ENCODE measurements at places on chromosomes 6 and 20.
A peak's percentile ranks its signal among the peaks of the same experiment; 100 is the strongest.

DNA sequence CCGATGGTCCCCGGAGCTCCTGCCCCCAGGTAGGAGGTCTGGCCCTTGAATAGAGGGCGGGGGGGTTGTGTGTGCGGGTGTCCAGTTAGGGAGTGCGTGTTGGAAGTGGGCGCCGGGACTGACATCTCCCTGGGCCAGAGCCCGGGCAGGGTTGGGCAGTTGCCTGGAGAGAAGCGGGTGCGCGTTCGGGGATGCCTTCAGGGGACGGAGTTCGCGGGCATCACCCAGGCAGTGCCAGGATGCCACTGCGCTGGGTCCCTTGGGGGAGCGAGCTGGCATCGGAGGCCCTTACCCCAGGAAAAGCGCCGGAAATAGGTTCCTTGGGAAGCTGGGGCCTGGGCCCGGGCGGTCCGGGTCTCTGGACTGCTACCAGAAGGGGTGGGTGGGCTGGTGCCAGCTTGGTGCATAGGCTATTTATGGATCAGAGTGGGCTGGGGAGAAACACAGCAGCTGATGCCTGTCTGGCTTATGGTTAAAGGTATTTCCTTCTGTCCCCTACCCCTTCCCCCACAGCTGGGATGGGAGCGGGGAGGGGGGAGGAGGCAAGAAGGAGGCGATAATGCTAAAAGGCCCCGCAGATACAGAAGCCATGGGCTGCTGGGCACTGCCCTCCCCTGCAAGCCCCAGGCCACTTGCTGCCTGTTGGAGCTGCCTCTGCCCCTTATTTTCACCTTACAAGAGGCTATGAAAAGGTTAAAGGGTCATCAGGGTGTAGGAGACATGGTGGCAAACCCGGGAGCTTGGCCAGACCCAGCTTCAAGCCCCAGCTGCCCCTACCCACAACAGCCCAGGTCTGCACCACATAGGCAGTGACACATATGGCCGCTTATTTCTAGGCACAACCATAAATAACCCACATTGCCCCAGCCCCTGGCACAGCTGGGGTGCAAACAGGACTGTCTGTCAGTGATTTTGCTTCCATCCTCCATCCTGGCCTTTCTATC is 638 bp downstream of the PACSIN1 start:
- DNase-seq = no peak

GRCh38 chr20:33673410-33674293 is 576 bp downstream of the NECAB3 start:
- DNase-seq = peak; percentile 62

GRCh38 chr6:34457382-34457741 is 8.5 kb upstream of the PACSIN1 start:
- no peak for DNase-seq

DNA sequence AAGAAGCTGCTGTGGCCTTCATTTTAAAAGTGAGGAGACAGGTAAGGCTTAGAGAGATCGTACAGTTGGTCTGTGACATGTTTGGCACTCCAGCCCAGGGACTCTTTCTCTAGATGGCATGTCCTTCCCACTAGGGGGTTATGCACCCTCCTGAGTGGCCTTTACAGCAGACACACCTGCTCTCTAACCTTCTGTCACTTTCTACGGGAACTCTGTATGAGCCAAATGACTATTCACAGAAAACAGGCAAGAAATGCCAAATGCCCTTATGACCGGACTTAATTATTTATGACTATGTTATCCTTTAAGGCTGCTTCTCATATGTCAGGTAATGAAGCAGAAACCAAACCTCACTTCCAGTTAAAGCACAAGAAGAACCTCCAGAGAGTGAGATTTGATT is 91.2 kb downstream of the MAP3K5 start:
- DNase-seq = no peak

DNA sequence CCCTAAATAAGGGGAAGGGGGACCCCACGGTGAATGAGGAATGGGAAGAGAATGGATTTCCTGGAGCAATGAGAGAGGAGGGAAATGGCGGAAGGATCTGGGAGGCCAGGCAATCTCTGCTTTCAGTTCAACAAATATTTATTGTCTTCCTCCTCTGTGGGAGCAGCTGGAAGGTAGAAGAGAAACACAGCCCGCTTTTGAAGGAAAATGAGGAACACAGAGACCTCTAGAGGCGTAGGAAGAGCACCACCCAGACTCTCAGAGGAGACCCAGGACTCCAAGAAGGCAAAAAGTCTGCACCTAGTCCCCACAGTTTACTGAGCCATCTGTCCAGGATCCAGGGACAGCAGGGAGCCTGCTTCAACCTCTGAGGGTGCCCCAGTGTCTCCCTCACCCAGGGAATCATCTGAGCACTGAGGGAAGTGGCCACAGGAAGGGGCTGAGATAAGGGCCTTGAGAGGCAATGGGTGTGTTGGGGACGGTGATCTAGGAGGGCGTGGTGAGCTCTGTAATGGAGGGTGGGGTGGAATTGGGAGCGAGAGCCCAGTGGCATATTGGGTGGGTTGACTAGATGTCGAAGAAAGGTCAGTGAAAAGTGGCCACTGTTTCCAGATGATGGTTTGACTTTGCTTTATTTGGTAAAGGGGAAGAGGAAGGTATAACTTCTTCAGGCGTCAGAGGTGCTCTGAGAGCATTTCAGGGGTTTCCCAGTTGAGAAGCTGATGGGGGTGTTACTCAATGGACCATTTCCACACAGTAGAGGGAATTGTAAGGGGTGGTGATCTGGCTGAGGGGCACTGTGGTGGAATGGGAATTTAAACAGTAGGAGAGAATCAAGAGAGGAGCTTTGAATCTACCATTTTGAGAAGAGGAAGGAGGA is 610 bp downstream of the PSORS1C1 start:
- no peak for DNase-seq

- DNase-seq = no peak
Observed at GRCh38 chr6:144758602-144759001, 473.5 kb downstream of the UTRN start.

GRCh38 chr20:59923514-59923913 is 9.9 kb downstream of the SYCP2 start:
- no peak for DNase-seq

GRCh38 chr6:165635965-165636364 is 27.1 kb downstream of the PDE10A start:
- DNase-seq = no peak

DNA sequence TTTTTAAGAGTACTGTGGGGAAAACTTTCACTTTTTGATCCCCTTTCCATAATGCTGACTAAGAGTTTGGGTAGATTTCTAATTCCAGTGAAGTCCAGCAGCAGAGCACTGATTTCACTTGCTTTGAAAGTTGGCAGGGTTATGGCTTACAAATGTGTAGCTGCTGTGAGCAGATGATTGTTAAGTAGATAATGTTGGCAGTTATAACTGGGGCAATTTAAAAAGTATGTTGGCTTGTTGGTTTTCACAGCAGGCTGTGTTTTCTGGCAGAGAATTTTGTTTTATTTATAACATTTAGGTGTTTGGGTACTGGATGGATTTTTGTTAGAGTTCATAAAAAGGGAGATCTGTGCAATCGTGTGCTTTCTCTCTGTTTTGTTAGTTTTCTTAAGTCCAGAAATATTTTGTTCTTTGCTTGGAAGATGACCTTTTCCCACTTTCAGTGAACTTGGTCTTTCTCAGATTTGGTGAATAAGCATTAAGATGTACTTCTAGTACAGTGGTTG is 31.4 kb downstream of the AFDN start:
- no peak for DNase-seq

DNA sequence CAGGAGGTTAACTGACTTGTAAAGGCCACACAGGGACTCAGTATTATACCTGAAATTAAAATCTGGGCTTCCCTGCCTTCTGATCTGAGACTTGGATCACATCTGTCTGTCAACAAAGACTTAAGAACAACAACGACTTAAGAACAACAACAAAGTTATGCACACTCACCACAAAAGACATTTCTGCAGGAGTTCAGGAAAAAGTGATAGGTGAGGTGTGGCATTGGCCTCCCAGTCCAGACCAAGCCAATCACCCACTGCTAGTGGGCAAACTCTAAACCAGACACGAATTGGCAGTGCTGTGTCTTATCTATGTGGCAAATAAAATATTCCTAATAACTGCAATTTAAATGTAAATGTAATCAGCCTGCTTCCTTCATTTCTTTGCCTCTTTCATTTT is 61.3 kb downstream of the PRDM1 start:
- DNase-seq = no peak

DNA sequence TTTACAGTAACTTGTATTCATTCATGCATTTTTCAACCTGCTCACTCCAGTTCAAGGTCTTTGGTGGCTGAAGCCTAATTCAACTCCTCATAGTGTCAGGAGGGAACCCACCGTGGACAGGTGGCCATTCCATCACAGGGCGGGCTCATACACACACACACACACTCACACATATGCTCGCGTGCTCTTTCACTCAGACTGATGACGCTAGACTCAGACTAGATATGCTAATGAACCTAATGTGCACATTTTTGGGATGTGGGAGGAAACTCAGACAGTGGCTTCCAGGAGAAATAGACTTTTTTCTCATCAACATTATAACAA is 56.7 kb downstream of the TRIM27 start:
- DNase-seq = no peak

DNA sequence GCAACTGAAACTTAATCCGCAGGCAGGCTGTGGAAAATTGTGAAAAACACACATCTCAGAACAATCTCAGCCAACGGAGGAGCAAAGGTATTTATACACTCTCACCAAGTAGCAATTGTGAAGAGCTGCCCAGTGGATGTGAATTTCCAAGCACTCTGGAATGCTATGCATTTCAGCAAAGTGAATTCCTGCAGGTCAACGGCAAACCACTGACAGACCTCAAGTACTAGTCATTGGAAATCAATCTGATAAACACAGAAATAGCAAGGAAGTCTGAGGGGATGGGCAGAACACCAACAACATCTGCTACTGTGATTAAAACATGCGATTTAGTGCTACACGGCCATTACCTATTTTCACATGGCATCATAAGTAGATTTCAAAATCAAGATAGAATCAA is 429.1 kb downstream of the HTR1B start:
- DNase-seq = no peak

- DNase-seq = no peak
Observed at GRCh38 chr6:63573899-63574553, 1.7 kb downstream of the LOC128125822 start.

DNA sequence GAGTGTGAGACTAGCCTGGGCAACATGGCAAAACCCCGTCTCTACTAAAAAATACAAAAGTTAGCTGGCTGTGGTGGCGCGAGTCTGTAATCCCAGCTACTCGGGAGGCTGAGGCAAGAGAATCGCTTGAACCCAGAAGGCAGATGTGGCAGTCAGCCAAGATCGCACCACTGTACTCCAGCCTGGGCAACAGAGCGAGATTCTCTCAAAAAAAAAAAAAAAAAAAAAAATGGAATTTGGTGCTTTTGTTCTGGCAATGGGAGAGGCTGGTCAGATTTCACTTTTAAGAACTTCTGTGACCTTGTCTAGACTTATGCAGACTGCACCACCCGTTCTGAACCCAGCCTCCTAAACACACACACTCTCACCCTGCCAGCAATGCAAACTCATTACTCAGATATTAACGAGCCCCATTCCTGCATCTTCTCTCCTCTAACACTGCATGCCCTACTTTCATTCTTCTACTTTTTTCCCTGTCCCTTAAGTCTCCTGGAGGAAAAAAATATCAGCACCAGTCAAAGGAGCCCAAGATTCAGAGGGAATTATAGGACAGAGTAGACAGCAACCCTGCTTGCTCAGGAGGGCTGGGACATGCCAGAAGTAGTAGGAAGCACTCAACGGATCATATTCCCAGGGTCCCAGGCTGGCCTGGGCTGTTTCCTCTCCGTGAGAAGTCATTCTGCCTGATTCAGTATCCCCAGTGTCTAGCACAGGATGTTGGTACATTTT is 4.4 kb downstream of the MOCS1 start:
- DNase-seq = no peak

DNA sequence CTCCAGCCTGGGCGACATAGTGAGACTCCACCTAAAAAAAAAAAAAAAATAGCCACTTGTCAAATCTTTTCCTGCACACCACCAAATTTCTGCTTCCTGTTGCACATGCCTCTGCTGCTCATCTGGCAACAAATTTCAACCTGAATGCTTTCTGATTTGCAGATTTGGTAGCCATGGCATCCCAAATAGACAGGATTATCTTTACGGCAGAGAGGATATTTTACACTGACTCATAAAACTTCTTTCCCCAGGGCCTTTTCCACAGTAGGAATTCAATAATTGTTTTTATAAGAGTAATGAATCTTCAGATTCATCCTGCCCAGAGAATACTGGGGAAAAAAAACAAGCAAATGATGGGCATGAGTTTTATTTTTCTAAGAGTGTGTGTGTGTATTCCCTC is 264.6 kb downstream of the FRK start:
- DNase-seq = no peak

- no peak for DNase-seq
Observed at GRCh38 chr20:38066969-38067716, 33.6 kb downstream of the RPRD1B start.

DNA sequence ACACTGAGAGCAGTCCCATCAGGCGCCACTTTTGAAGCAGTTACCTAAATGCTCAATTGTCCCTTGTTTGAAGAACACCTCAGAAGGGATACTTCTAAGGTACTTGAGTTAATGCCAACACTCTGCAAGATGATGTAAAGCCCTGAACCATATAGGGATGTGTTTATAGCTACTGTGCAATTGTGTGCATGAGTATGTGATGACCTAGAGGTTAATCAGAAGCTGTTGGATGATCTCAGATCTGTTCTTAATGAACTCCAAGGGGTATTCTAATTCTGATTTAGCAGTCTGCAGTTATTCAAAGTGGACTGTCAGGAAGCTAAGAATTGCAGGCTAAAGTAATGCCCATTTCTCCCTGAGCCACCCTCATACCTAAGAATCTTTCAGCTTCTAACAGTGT is 158.3 kb downstream of the TMEM242 start:
- DNase-seq = no peak

DNA sequence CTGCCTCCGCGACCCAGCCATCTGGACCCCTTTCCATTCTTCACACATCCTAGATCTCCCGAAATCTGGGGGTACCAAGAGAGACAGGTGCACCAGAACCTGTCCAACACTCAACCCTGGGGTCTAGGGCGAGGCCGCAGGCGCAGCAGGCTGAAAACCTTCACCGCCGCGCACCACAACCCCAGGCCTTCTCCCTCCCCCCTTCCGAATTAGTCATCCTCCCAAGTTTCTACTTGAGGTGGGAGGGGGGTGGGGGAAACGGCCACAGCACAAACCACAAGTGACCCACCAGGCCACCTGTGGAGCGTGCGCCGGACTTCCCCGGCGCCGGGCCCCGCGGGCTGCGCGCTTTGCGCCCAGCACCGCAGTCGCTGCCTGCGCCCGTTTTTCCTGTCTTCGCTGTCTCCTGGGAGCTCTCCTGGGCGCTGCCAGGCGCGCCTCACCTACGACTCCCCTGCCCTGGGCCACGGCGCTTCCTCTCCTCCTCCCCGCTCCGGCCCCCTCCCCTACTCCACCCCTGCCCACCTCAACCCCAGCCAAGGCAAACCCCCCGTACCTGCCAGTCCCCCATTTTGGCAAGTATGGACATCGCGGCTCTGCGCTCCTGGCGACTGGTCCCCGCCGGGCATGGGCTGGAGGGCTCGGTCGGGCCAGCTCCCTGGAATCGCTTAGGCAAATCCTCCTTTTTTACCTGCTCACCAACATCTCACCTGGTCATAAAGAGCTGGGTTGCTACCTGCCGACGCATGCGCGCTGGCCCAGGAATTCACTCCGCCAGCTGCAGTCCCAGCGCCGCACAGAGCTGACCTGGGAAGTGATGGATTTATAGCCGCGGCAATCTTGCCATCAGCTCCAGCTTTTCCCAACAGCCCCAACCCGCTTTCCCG is 4.2 kb upstream of the TFAP2A start:
- DNase-seq = no peak

- DNase-seq = no peak
Observed at GRCh38 chr6:109449064-109449794, 6.3 kb downstream of the MICAL1 start.

GRCh38 chr6:158897236-158897635 is 78.1 kb upstream of the EZR start:
- DNase-seq = no peak

- no peak for DNase-seq
Observed at GRCh38 chr6:18795726-18796125, 408.6 kb downstream of the RNF144B start.
